ENCODE measurements at places on chromosomes 4 and X. TPM values are rescaled to one million over a fixed set of nuclear protein-coding genes. Genes with fewer than 3 reads are reported as not detected.
A peak's percentile ranks its signal among the peaks of the same experiment; 100 is the strongest.

ARX gene
- total RNA-seq: not detected

MAGEA12 gene
- not detected for total RNA-seq

RHOH gene
- 533 TPM for total RNA-seq

CXCL11 gene
- total RNA-seq: not detected

CTAG2 gene
- not detected for total RNA-seq

TLR10 gene
- 0.28 TPM for total RNA-seq

GRPR gene
- not detected for total RNA-seq

CPLX1 gene
- total RNA-seq: 1.2 TPM

CNGA1 gene
- not detected for total RNA-seq

HTN1 gene
- total RNA-seq: not detected

HDX gene
- not detected for total RNA-seq

- DNase-seq: no peak
These were observed 16.6 kb downstream of the GEMIN8 start for GRCh38 chrX:14013054-14013453.

DNA sequence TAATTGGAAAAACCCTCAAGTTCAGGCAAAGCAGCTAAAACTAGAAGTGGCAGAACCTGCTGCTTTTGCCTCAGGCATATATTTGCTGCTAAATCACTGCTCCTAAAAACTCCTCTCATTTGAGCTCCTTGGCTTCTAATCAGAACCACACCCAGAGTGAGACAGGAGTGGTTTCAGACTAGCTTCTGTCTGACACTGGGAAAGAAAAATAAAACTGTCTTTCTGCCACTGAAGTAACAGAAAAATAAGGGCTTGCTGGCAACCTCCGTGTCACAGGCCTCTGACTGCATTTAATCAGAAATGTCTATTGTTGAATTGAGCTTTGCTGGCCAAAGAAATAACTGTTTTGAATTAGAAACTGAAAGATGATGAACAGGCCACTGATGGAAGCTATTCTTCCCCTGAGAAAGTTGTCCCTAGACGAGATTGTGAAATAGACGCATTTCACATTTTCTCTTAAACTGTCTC, 52.1 kb upstream of the RAP2C start:
- DNase-seq: no peak

DNA sequence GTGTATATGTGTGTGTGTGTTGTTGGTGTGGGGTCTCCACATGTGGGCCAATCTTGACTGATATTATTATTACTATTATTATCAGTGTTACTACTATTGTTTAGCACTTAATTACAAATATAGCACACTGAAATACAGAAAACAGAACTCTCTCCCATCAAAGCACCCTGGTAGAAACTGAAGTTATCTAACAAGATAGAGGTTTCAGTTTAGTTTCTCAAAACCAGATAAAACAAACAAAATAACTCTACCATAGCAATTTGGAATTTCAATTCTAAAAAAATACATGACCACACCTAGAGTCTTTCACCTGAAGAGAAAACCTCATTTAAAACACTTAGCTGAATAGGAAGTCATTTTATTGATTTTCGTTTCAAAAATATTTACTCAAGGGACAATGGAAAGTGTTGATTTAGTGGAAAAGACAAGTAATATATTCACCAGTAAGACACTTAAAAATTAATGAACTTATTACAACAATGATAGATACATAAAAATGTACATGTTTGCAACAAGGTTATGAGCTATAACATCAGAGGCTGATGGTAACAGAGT, 252.3 kb downstream of the PDHA2 start:
- no peak for DNase-seq

DNA sequence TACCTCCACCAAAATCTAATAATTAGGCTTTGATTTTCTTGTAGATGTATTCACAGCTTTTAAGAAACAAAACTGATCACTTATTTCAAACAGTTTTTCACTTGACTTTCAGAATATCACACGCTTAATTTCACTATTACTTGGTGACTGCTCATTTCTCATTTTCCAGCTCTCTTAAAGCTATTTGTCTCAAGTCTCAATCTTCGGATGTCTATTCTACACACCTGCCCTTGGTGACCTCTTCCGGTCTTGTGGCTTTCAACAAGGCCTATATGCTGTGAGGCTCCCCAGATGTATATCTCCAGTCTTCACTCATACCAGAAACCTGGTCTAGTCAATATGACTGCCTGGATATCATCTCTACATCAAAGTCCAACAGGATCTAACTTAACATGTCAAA, 34.9 kb upstream of the ANXA10 start:
- DNase-seq: no peak

- DNase-seq: no peak
These were observed 53.7 kb upstream of the BCOR start for GRCh38 chrX:40151211-40152172.

DNA sequence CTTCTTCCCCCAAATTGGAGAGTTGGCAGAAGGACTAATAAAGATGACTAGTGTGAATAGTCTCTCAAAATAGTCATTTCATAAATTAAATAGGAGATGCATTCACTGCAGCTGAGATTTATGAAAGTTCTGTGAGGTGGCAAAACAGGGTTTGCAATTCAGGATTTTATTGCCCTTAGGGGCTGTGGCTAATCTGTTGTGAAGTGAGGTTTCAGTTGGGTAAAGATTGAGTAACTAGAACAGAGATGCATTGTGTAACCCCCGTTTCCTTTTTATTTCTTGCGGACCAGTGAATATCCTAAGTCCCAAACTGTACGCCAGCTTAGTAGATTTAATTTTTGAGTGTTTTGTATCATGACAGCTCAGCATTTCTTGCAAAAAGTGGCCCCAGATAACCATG, 16.2 kb upstream of the SCRG1 start:
- no peak for DNase-seq

GRCh38 chrX:40202456-40202855, 104.7 kb upstream of the BCOR start:
- DNase-seq: peak; percentile 66

- no peak for DNase-seq
These were observed 62.7 kb downstream of the SHROOM2 start for GRCh38 chrX:9848718-9849479.

DNA sequence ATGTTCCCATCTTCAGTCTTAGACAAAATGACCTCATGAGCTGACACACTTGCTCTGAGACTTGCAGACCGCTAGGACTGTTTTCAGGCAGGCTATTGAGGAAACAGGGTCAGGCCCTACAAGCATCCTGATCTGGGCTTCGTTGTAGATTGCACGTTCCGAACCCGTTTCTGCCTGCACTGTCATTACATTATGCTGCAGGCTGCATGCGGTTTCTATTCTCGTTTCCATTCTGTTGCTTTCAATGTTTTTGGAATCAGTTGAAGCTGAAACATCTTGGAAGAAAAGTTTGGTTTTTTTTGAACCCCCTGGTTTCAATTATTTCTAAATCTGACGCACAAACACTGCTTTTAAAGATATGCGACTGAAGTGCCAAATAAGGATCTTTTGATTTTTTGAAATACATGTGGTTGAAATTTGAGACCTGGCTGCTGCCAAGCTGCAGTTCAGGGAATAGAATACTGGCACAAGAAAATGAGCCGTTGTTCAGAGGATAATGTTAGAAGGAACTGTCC, 716.1 kb upstream of the INTU start:
- DNase-seq: no peak

GRCh38 chrX:138034136-138034535, 468.2 kb downstream of the ZIC3 start:
- DNase-seq: no peak

GRCh38 chrX:79096145-79096556, 48.3 kb upstream of the GPR174 start:
- DNase-seq: no peak

DNA sequence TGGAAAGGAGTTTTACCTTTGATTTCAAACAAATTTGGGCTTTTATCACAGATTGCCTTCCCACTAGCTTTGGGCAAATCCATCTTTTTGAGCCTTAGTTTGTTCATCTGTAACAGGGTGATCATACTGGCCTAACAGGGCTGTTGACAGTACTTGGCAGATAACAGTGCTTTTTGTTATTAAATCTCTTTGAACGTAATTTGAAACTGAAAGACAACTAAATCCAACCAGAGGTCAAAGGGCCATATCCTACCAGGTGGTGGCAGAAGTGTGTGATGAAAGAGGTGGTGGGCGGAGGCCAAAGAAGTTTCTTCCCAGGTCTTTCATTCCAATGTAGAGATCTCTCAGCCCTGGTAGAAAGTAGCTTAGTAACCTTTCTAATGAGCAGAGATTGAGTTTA, 35.2 kb upstream of the TADA2B start:
- no peak for DNase-seq

DNA sequence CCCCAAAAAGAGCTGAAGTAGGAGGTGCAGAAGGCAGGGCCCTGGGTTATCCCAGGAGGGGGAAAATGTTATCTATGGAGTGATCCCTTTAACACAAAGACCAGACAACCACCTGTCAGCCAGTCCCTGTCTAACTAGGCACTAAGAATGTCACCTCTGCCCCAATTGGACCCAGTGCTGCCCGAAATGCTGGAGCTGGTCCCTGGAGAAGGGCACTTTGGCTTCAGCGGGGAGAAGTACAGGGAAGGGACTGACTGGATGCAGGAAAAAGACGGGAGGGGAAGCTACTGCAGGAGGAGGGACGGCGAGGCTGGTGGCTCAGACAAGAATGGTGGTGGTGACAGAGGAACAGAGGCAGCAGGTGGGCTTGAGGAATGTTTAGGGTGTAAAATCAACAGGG, 17.3 kb downstream of the PHKA2 start:
- no peak for DNase-seq

DNA sequence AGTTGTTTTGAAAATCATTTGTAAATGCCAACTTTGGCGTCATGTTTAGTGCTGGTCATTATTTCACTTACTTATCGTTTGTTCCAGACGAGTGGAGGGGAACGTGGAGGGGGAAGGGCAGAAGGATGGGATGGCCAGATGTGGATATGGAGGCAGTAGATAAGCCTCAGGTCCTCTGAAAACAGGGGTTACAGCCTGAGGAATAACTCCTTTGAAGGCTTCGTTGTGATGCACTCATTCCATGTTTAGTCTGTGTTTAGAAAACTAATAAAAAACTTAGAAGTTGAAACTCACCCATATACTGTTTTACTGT, 1.1 kb downstream of the MOB1B start:
- DNase-seq: no peak

DNA sequence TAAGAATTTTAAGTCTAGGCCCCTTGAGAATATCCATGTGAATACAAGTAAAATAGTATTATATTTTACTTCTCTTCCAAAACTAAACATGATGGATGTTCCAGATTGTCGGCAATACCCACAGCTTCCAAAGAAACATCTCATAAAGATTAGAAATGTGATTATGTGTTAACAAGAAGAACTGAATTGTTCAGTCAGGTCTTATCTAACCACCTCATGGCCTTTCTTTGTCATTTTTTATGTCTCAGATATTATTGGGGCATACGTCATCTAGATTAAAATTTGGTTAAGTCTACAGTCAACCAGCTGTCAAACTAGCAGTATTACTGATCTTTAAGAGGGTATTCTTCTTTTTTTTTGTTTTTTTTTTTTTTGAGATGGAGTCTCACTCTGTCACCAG, 10.0 kb downstream of the EPGN start:
- no peak for DNase-seq

GRCh38 chr4:41505161-41505661, 32.7 kb upstream of the LIMCH1 start:
- DNase-seq: no peak

DNA sequence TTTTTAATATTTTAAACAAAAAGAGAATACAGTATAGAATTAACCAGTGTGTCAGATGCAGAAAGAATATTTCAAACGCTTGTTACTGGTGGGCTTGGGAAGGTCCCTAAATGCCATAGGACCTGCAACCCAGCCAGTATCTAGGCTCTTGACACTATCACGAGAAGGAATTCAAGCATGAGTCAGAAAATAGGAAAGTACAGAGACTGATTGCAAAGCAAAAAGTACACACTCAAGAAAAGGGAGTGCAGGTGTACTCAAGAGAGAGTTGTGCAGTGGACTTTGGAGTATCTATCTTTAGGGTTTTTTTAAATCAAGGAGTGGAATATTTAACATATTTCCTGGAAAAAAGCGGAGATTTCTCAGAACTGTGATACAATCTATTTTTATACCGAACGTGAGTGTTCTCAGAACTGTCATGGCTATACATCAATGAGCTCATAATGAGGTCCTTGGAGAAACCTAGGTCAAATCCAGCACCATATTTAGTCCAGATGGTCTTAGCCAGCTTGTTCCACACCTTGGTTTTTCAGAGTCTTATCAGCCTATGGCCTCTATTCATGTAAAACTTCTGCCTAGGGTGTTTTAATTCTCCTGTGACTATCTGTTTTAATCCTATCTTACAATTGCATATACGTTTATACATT, 291.8 kb upstream of the FAT4 start:
- DNase-seq: no peak

DNA sequence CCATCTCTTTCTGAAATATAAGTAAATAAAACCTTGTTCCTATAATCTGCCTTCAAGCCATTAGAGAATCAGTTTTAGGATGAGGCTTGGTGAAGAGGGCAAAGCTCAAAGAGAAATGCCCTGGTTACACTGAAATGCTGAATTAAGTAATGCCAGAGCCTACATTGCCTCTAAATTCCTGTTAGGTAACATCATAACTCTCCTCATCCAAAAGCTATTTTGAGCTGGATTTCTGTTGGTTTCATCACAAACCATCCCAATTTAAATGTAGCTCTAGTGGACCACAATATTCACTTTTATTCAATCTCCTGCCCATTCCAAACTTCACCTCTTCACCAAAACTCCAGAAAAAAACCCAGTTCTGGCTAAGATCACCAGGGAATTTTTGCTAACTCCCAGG, 1319.7 kb upstream of the TENM3 start:
- DNase-seq: no peak

- no peak for DNase-seq
These were observed 70.4 kb downstream of the FGFBP1 start for GRCh38 chr4:15868111-15868510.

DNA sequence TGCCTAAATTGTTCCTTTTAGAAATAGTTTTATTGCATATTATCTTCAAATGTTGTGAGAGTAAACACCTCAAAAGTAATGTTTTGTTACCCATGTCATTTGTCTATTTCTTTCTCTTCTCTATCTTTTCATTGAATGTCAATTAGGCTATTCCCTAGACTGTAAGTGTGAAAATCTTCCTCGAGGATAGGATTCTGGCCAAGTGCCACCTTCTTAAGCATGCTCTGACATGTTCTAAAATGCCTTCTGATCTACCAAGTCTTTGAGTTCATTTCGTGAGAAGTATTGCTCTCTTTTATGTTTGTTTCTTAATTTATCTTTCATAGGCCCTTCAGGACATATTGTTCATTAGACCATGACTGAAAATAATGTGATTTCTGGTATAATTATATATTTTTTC, 44.1 kb upstream of the TLL1 start:
- no peak for DNase-seq

GRCh38 chr4:124104628-124105027, 607.9 kb downstream of the ANKRD50 start:
- no peak for DNase-seq

DNA sequence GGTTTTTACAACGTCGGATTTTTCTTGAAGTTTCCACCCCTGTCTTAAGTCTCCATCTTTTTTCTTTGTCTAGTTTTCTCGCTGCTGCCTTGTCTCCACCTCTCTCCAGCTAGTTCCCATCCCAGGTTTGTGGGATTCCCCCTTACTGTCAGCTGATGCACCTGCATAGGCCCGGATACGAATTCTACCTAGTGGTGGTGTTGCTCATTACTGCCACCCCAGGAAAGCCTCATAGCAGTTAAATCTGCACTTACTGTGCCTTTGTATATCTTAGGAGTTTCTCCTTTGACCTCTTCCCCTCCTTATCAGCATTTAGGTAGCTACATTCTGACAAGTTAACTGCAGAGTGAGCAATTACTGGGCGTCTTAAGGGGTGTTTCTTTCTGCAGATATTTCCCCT, 1693.1 kb upstream of the TENM3 start:
- DNase-seq: no peak

Data from CD8-positive, alpha-beta T cell (primary cell).